GM18507 (cell line): ENCODE measurements at places on chromosomes 2 and 18.

- DNase-seq = no peak
These were observed 170.8 kb downstream of the ETAA1 start for GRCh38 chr2:67567886-67568285.

GRCh38 chr2:109290887-109291643, 162.1 kb downstream of the SH3RF3 start:
- DNase-seq = no peak

GRCh38 chr2:17518212-17519154, at the start of gene RAD51AP2:
Gene RAD51AP2 (minus strand): TSS chr2:17518440. CDS start chr2:17518415, 25 bp downstream.
- peak; percentile 44 for DNase-seq

DNA sequence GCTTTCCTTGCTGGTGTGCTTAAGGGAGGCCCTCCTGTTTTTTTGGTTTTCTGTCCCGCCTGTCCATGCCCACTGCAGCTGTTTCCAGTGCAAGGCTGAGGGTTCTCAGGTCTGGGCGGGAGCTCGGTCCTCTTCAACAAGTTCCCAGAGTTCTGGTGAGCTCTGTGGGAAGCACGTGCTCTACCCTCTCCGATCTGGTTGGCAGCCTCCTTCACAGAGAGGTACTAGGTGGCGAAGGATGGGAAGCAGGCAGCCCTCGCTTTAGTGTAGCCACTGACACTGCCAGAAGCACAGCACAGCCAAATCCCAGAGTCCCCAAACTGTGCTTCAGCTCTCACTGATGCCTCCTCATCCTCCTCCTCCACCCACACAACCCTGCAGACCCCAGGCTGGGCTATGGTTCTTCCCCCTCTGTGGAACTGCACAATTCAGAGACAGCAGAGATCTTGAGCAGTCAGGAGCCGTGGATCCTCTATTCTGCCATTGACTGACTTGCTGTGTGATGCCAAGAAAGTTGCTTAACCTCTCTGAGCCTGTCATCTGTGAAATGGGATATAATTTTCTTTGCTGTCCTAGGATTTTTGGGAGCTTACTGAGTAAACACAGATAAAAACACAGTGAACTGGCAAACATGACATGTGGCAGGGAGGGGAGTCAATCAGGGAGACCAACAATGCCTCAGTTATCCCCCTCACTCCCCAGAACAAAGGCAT, 157.3 kb downstream of the MSH2 start:
- DNase-seq = no peak

- DNase-seq = no peak
These were observed 466.3 kb downstream of the THSD7B start for GRCh38 chr2:137231628-137232027.

DNA sequence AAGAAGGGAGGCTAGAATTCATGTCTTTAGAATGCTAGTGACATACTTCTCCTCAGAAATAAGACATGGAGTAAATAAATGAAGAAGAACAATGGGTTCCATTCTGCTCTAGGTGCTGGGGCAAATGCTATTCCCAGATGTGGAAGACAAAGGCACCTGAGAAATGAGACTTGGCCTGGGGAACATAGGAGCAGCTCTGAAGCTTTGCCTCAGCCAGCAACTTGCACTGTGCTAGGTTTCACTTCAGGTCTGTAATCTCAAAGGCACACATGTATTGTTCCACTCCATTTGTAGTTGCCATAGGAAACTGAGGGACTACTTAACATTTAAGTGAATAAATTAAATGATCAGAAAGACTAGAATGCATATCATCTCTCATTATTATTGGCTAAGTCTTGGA, 538.9 kb upstream of the REG3G start:
- DNase-seq = no peak

GRCh38 chr18:24112874-24113615, 25.8 kb upstream of the CABYR start:
- DNase-seq = no peak

- no peak for DNase-seq
These were observed 44.1 kb upstream of the GPC1 start for GRCh38 chr2:240391111-240392051.

DNA sequence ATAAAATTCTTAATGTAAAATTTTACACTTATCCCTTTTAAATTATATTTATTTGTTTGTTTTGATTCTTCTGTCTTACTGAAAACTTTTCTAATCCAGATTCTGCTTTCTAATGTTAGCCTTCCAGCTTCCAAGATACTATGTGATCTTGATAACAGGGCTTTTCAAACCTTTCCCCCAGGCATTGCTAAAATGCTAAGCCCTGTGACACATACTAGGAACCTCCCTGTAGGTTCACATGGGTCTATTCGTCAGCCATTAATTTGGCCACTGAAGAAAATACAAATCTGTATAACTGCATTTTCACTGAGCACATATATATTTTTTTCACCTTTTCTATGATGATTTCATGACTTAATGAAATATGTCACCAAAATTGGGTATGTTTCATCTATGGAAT, 92.8 kb upstream of the MAP4K3 start:
- no peak for DNase-seq
